Neural progenitor cell (in vitro differentiated cells): ENCODE measurements at places on chromosomes 6 and 20. TPM values are rescaled to one million over a fixed set of nuclear protein-coding genes. Genes with fewer than 3 reads are reported as not detected.
A peak's percentile ranks its signal among the peaks of the same experiment; 100 is the strongest.

CST5 gene
- total RNA-seq: not detected in 2 replicates

MACROD2 gene
- 11.9 and 12.1 TPM in 2 replicates for total RNA-seq

RFX6 gene
- not detected in 2 replicates for total RNA-seq

EPPIN gene
- total RNA-seq: not detected in 2 replicates

MUCL3 gene
- total RNA-seq: 0.03 TPM in 1 of 2 replicates, not detected in the other

C20orf204 gene
- total RNA-seq: 0.04 and 0.96 TPM in 2 replicates

DNA sequence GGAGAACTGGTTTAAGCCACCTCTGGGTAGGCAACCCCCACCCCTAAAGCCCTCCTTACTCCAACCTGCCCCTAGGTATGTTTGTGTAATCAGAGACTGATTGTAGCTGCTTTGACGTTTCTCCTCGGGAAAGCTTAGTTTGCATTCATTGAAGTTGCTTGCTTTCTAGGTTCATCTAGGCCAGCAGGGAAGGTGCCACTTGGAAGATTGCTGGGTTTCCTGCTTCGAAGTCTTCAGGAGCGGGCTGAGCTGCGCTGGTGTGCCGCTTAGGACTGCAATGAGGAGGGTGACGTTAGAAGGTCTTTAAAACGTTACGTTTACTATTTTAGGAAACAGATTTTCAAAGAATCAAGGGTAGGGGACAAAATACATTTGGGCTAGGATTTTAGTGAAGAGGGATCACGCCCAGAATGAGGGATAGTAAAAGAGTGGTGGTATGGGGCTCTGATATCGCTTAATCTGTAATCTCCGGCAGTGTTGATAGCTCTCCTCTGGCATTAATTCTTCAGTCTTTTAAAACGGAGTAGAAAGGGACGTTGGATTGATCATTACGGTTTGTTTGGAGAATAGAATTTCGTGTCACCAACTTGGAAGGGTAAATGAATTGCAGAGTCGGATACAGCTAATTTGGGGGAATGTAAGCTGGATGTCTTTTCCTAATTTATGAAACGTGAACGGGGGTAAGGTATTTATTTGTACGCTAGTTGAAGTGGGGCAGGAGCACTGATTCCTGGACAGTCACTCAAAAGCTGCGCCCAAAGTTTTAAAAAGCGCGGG, 92.6 kb upstream of the PRDM1 start:
- H3K27ac ChIP-seq: no peak overlapping the region
- H3K27me3 ChIP-seq: peaks cover 99% of the 10 kb centered on the region

GRCh38 chr6:101826678-101827077, 433.2 kb downstream of the GRIK2 start:
- H3K27me3 ChIP-seq: no peaks in the 10 kb centered on the region
- H3K4me1 ChIP-seq: peaks cover 9% of the 10 kb centered on the region
- H3K27ac ChIP-seq: no peak overlapping the region
- H3K36me3 ChIP-seq: no peaks in the 10 kb centered on the region

DNA sequence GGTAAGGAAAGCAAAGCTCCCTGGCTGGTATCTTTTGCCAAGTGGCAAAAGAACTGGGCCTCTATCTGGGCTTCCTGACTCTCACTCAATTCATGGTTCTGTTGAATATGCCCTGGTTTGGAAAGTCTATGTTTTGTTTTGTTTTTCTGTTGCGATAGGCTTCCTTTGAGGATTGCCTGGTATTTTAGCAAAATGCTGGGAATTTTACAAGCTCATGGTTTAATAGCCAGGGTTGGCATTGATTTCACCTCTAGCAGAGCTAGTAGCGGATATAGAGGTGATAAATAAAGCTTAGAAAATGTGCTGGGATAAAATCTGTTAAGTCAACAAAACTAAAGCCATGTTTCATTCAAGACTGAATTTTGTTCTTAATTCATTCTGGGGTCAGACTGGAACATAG, 109.9 kb downstream of the RNF144B start:
- no peak overlapping the region for H3K27ac ChIP-seq
- no peaks in the 10 kb centered on the region for H3K4me1 ChIP-seq
- H3K4me3 ChIP-seq: no peak overlapping the region
- H3K36me3 ChIP-seq: no peaks in the 10 kb centered on the region
- DNase-seq: no peak
- no peaks in the 10 kb centered on the region for H3K27me3 ChIP-seq

GRCh38 chr6:83417880-83418663, 12.8 kb downstream of the ME1 start:
- H3K36me3 ChIP-seq: no peaks in the 10 kb centered on the region
- DNase-seq: peak; percentile 51
- no peaks in the 10 kb centered on the region for H3K4me1 ChIP-seq
- H3K4me3 ChIP-seq: no peak overlapping the region

GRCh38 chr6:23656255-23657194, 469.5 kb upstream of the NRSN1 start:
- DNase-seq: peak; percentile 41
- no peak overlapping the region for H3K4me3 ChIP-seq
- H3K27me3 ChIP-seq: no peaks in the 10 kb centered on the region
- no peaks in the 10 kb centered on the region for H3K36me3 ChIP-seq
- no peak overlapping the region for H3K27ac ChIP-seq
- H3K4me1 ChIP-seq: peaks cover 10% of the 10 kb centered on the region

DNA sequence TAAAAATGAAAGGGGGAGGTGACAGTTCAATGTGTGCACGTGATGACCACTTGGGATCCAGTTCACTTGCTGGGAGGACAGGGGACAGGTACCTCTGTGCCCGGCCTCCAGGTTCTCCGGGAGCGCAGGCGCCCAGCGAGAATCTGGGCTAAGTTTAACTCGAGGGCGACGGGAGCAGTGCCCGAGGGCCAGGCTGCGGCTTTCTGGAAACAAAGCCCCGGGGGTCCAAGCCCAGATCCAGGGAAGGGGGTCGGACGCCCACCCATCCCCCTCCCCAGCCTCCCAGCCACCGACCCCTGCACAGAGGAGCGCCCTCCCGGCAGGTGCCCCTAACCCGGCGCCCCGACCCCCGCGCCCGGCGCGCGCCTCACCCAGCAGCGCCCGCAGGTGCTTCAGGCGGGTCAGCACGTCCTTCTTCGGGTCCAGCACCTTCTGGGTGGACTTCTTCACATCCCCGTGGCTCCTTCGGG, 405 bp downstream of the RALGAPA2 start:
- no peaks in the 10 kb centered on the region for H3K36me3 ChIP-seq
- H3K27ac ChIP-seq: no peak overlapping the region
- no peaks in the 10 kb centered on the region for H3K27me3 ChIP-seq

- no peaks in the 10 kb centered on the region for H3K4me1 ChIP-seq
- H3K36me3 ChIP-seq: no peaks in the 10 kb centered on the region
- H3K4me3 ChIP-seq: no peak overlapping the region
- no peak for DNase-seq
- no peaks in the 10 kb centered on the region for H3K27me3 ChIP-seq
- H3K27ac ChIP-seq: no peak overlapping the region
Observed at GRCh38 chr6:144177726-144178125, 27.4 kb downstream of the STX11 start.

GRCh38 chr6:167695831-167696230, 130.9 kb upstream of the AFDN start:
- no peaks in the 10 kb centered on the region for H3K36me3 ChIP-seq
- H3K27ac ChIP-seq: no peak overlapping the region
- DNase-seq: no peak
- H3K27me3 ChIP-seq: no peaks in the 10 kb centered on the region
- no peak overlapping the region for H3K4me3 ChIP-seq

GRCh38 chr6:16420715-16421461, 182.5 kb downstream of the GMPR start:
- DNase-seq: no peak
- H3K27me3 ChIP-seq: no peaks in the 10 kb centered on the region
- H3K4me3 ChIP-seq: no peak overlapping the region
- no peak overlapping the region for H3K27ac ChIP-seq
- no peaks in the 10 kb centered on the region for H3K36me3 ChIP-seq

DNA sequence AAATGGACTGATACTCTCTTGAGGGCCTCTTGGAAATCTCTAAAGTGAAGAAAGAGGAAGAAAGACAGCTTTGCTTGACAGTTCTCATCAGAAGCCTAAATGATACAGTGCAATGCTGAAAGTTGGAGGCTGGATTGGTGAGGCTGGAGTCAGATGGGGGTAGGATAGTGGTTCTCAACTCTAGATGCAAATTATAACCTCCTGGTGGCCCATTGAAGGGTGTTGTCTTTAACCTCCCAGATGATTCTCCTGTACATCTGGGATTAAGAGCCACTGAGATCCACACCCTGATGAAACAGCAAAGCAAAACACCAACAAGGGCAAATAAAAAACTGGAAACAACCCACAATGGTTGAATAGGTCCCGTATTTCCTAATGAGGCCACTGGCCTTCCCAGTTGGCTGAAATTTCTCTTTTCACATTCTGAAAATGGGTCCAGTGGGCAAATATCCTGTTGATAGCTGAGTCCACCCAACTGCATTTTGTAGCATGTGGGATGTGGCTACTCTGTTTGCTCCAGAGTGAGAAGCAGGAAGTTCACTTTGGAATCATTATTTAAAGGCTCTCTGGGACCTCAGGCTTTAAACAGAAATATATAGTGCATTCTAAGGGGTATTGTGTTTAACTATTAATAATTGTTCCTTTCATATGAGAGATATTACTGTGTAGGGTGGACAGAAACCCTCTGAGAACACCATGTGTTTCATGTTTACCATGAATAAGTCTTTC, 208.1 kb downstream of the SOX4 start:
- H3K27ac ChIP-seq: no peak overlapping the region
- no peaks in the 10 kb centered on the region for H3K27me3 ChIP-seq
- no peak for DNase-seq
- H3K36me3 ChIP-seq: no peaks in the 10 kb centered on the region
- peaks cover 9% of the 10 kb centered on the region for H3K4me1 ChIP-seq

DNA sequence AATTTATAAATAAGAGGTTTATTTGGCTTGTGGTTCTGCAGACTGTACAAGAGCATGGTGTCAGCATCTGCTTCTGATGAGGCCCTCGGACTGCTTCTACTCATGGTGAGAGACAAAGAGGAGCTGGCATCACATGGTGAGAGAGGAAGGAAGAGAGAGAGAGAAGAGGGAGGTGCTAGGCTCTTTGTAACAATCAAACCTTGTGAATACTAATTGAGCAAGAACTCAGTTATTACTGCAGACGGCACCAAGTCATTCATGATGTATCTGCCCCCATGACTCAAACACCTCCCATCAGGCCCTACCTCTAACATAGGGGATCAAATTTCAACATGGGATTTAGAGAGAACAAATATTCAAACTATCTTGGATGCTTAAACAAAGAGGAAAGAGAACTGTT, 6.3 kb upstream of the SIRPG start:
- no peaks in the 10 kb centered on the region for H3K4me1 ChIP-seq
- H3K27me3 ChIP-seq: peaks cover 49% of the 10 kb centered on the region
- H3K4me3 ChIP-seq: no peak overlapping the region
- no peak overlapping the region for H3K27ac ChIP-seq

- DNase-seq: no peak
- H3K27ac ChIP-seq: no peak overlapping the region
- no peak overlapping the region for H3K4me3 ChIP-seq
- H3K4me1 ChIP-seq: peaks cover 8% of the 10 kb centered on the region
- no peaks in the 10 kb centered on the region for H3K27me3 ChIP-seq
Observed at GRCh38 chr6:162119341-162119740, 608.2 kb downstream of the PRKN start.

DNA sequence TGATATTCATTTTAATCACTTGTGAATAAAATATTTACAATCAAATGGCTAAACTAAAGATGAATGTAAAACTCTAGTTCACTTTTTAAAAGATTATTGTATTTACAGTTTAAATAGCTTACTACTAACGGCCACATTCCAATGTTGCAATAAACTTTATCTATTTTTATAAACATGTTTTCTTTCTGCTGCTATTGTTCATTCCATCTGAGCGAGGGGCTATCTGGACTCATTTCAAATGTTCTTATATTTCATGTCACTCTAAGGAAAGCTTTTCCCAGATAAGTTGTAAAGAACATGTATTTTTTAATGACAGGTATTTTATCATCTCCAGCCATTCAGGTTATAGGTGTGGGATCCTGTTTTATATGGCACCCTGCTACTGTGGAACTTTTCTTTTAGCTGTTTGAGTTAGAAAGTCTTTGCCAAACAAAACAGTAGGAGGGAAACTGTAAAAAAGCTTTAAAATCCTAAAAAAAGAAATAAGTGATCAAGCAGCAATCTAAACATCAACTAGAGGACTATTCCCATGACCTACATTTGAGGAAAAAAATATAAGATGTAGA, 42.5 kb downstream of the HMGCLL1 start:
- no peak overlapping the region for H3K27ac ChIP-seq
- H3K4me1 ChIP-seq: no peaks in the 10 kb centered on the region
- H3K27me3 ChIP-seq: no peaks in the 10 kb centered on the region
- H3K36me3 ChIP-seq: no peaks in the 10 kb centered on the region

- H3K27me3 ChIP-seq: no peaks in the 10 kb centered on the region
- no peak overlapping the region for H3K4me3 ChIP-seq
- peaks cover 11% of the 10 kb centered on the region for H3K4me1 ChIP-seq
- H3K27ac ChIP-seq: no peak overlapping the region
- no peak for DNase-seq
Observed at GRCh38 chr6:137798846-137799245, 68.2 kb upstream of the TNFAIP3 start.

DNA sequence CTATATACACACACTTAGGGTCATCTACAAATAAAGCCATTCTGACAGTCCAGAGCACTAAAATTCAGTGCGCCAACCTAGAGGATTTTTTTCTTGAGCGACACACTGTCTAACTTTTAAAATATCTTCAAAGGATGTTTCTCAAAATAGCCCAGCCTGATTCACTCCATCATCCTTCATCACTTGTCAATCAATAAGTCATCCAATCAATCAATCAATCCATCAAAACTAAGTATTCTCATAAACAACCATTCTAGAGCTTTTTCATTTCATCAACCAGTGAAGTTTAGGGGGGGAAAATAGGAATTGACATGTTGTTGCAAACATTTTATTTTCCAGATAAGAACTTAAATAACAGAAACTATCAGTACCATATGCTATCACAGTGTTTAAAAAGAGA, 183.2 kb downstream of the HDGFL1 start:
- no peaks in the 10 kb centered on the region for H3K27me3 ChIP-seq
- H3K36me3 ChIP-seq: no peaks in the 10 kb centered on the region
- DNase-seq: no peak
- no peak overlapping the region for H3K27ac ChIP-seq

- H3K27me3 ChIP-seq: no peaks in the 10 kb centered on the region
- H3K4me3 ChIP-seq: peak overlapping the region; percentile 93
- peak overlapping the region; percentile 93 for H3K27ac ChIP-seq
Observed at GRCh38 chr6:156777577-156778453, 637 bp downstream of the ARID1B start.

DNA sequence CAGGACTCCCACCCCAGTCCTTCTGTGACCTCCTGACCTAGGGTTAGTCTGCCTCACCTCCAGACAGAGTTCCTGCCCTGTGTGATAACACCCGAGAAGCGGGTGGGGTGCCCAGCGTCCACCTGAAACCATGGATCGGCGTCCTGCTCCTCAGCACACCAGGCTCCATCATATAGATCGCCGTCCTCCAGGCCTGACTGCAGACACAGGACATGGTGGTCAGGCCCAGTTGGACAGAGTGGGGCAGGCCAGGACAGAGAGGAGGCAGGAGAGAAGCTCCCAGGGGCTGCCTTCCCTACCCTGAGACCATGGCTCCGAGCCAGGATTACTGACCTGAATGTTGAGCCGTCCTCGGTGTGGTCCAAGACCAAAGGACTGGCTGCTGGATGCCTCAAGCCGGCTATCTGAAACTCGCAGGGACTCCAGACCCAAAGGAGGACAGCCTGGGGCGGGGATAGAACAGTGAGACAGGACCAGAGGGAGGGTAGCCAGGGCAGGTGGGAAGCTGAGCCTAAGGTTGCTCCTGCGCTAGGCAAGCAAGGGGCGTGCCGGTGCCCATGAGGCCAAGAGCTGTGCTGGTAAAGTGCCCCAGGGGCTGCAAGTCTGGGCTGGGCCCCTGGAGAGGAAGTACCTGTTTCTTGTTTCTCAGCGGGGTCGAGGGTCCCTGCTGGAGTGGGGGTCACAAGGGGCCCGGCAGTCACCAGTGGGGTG, 2.2 kb downstream of the CPXM1 start:
- H3K4me3 ChIP-seq: no peak overlapping the region
- H3K36me3 ChIP-seq: no peaks in the 10 kb centered on the region
- peaks cover 25% of the 10 kb centered on the region for H3K27me3 ChIP-seq
- no peak for DNase-seq
- H3K4me1 ChIP-seq: peaks cover 15% of the 10 kb centered on the region
- H3K27ac ChIP-seq: no peak overlapping the region
